DMS79 treated with DMSO at 0.1 percent for 48 hours (cell line): ENCODE measurements at places on chromosomes 11 and 22.

DNA sequence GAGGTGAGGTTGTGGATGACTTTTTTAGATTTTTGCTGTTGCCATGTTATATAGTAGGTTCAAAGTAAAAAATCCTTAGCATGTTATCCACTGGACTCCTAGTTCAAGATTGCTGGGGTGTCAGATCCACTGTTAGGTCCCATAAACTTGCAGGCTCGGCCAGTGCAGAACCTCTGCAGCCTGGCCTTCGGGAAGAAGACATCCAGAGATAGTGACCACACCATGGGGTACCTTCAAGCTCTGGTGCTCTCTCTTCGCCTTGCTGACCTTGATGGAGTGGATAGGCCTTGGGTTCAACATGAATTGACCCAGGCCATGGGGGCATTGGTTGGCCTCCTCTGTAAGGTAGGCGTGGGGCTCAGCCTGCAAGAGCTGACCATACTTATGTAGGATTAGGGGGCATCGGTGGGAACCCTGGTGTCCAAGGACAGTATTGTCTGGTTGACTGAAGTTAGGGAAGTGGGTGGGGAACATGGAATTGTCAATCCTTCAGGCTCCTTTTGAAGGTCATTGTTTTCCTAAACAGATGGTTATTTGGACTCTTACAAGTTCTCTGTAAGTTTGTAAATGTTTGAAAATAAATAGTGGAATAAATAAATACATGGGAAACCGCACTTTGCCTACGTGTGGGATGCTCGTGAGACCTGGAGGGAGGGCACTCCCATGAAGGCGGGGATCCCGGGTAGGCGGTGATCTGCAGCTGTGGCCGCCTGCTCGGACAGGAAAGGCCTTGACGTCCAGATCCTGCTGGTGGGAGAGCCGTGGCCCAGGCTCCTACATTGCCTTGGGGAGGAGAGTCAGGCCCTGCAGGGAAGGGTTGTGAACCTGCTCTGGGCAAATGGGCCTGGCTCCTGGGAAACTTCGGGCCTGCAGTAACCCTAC is 37.1 kb downstream of the BCR start:
- DNase-seq = no peak

GRCh38 chr11:96021901-96022650 is 98.2 kb upstream of the MTMR2 start:
- no peak for DNase-seq

- no peak for DNase-seq
These were observed 3.8 kb downstream of the INPPL1 start for GRCh38 chr11:72228229-72228843.

- DNase-seq = no peak
These were observed 2.3 kb downstream of the NUDT8 start for GRCh38 chr11:67627441-67627811.

DNA sequence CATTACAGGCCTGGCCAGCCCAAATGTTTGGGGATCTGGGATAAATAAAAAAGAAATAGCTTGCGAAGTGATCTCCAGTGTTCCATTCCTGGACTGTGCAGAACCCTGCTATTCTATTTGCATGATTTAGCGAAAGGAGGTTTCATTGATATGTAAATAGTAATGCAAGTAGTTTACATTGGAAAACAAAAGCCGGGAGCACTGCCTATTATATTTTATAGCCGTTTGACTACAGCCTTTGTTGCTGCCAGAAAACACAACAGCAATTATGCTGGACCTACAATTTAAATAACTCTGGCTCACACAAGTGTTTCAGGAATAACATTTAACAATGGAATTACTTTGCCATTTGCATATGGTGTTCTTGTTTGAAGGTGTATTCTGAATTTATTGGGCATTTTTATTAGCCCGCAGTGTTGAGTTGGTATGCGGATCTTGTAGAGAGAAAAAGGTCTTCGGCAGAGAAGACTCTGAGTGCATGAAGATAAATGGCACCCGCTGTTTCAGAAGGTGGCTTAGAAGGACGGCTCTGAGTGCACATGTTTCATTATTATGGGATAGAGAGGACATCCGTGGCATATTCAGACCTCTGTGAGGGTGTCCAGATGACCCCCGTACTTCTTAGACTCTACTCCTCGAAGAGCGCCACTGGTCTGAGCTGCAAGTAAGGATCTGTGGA is 315.0 kb downstream of the BRD1 start:
- DNase-seq = no peak

DNA sequence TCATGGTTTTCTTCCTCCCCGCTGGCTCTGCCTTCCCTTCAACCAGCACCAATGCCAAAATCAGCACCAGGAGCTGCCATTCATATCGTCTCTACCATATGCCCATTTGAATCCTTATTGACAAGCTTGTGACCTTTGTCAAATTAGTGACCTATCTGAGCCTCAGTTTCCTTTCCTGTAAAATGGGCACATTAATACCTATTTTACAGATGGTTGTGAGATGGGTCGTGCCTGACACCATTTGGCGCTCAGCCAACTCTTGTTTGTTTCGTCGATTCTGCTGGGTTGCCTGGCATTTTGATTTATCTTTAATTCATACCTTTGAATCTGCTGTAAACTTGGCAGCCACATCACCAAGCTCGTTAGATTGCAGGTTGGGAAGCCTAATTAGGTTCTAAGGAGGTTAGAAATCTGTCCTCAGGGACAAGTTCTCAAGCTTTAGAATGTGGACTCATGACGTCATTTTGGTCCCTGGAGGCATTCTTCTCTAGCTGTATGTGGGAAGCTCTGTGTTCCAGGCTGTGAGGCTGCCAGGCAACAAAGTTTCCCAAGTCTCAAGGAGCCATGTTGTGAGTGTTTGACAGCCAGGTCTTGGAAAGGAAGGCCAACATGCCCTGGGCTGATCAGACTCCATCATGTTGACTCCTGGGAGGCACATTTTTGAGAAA is 61.0 kb downstream of the RPS6KA4 start:
- no peak for DNase-seq

DNA sequence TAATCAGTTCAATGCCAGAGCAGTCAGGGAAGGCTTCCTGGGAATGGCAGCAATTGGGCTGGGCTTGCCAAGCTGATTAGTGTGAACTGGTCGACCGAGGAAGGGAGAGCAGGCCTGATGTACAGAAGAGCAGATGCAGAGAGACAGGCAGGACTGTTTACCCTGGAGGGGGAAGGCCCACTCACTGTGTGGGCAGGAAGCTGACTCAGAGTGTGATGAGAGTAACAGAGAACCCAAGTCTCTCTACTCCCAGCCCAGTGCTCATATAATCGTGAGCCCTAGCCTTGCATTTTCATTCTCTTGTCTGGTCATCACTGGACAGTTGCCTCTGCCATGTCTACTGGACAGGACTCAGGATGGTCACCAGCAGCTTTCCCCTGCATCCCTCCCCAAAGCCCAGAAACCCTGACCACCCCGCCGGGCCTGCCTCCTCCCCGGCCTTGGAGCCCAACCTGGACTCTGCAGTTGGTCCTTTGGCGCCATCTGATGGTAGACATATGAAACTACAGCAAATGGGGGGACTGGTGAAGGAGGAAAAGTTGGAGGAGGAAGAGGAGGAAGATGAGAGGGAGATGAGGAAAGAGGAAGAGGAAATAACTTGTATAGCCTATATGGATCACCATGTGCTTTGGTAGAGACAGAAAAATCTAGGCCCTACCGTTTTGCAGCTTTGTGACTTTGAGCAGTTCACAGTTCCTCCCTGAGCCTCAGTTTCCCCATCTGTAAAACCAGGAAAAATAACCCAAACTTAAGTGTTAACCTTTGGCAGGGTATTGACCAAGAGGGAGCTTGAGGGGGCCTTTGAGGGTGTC is 43.4 kb upstream of the PRDM11 start:
- peak; percentile 45 for DNase-seq

- peak; percentile 36 for DNase-seq
These were observed 802 bp downstream of the TENM4 start for GRCh38 chr11:79439886-79440570.

GRCh38 chr22:43782448-43782847 is 29.7 kb downstream of the EFCAB6 start:
- DNase-seq = no peak

- DNase-seq = no peak
These were observed 340.0 kb downstream of the METTL15 start for GRCh38 chr11:28448186-28448585.

DNA sequence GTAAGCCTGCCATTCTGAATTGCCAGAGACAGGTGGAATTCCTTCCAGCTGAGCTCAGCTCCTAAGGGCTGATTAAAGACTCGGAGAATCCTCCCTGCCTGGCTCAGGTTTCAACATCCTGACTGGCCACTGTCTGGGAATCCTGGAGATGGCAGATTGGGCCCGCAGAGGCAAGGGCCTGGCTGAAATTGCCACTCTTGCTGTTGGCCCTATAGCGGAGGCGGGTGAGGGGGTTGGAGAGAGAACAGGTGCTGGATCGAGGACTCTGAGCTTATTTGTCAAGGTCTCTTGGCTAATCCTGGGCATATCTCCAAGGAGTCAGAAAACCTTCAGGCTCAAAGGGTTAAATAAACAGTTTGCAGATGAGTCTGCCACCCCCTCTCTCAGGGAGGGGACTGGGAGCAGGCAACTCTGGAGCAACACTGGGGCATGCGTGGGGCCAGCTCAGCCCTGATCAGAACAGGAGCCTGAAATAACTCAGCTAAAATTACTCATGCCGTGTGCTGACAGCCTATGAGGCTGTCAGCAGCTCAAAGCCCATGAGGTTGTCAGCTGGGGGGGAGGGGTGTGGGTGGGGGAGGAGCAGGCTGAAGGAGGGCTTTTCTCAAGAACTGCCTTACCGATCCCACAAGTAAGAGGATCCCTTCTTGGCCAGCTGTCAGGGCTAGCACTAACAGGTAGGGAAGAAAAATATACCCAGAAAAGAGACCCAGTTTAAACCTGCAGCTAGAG is 14.7 kb upstream of the MFRP start:
- peak; percentile 98 for DNase-seq

DNA sequence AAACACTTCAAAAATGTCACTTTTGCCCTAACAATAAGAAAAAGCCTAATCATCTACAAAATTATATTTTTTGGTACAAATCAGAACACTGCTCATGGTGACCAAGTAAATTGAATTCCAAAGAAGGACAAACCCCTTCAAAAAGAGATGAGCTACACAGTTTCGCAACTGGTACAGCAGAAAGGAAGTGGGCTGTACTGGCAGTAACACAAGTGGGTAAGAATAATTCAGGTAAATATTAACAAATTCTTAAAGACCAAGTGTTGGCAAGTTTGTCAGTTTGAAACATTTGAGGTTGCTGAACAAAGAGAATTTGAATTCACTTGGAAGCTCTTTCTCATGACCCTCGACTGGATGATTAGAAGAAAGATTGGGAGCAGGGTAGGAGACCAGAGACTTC is 35.5 kb downstream of the MSANTD4 start:
- no peak for DNase-seq

DNA sequence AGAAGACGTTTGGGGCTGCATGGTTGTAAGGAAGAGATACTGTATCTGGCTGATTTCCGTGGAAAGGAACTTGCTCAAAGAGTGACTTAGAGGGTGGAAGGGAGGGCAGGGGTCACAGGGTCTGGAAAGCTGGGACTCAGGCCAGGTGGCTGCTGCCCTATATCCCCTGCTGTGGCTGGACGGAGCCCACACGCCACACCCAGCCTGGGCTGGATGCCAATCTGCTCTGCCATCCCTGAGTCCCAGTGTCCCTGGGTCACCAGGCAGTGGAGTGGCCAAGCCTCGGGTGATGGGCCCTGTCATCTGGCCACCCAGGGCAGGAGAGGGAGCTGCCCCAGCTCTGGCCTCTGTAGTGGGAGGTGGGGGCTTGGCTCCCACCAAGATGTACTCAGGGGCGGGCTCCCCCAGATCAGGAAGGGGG is 26.5 kb upstream of the KRTAP5-7 start:
- DNase-seq = no peak

DNA sequence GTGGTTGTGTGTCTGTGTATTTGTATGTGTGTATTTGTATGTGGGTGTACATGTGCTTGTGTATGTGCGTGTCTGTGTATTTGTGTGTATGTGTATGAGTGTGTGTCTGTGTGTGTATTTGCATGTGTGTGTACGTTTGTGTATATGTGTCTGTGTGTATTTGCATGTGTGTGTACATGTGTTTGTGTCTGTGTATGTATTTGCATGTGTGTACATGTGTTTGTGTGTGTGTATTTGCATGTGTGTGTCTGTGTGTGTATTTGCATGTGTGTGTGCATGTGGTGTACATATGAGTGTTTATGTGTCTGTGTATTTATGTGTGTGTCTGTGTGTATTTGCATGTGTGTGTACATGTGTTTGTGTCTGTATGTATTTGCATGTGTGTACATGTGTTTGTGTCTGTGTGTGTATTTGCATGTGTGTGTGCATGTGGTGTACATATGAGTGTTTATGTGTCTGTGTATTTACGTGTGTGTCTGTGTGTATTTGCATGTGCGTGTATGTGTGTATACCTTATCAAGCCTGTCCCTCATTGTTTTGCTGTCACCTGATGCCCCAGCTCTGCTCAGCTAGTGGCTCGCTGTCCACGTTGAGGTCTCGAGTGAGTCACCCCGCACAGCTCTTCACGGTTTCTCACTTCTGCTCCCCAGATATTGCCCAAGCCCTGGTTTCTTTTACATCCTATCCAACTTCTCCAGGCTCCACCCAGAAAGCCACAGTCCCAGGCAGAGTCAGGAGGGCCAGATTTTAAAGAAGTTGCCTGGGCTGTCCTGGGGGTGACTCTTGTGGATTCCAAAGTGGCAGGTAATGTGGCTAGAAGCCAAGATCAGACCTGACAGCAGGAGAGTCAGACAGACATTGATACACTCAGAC is 15.2 kb downstream of the MB start:
- no peak for DNase-seq

GRCh38 chr22:46652847-46653331 is 32.7 kb downstream of the GRAMD4 start:
- DNase-seq = no peak

- DNase-seq = no peak
These were observed 1057.0 kb upstream of the CNTN5 start for GRCh38 chr11:97963528-97964331.

DNA sequence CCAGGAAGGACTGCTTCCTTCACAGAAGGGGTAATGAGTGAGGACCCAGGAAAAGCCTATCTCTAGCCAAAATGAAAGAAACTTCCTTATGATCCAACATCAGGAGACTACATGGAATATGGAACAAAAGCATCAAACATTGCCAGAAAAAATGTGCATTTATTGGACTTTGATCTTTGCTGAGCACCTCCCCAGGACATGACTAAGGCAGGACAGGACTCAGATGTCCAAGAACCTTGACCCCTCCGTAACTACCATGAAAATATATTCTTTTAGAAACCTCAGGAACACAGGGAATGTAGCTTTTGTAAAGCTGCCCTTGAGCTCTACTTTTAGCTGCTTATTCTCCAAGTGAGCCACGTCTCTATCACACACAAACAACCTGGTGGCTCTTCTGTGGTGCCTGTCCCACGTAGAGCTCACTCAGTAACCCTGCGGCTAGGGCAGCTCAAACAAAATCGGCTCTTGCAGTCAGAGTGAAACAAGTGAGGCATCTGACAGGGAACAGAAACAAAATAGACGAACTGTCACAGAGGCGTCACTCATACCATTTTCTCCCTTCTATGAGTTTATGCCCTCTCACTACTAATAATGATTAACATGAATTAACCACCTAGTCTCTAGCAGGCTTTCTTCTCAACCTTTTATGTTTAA is 471.5 kb upstream of the API5 start:
- no peak for DNase-seq
